Left ventricle myocardium inferior (tissue), 1 donor: ENCODE measurements at places on chromosomes 11 and 22.

DNA sequence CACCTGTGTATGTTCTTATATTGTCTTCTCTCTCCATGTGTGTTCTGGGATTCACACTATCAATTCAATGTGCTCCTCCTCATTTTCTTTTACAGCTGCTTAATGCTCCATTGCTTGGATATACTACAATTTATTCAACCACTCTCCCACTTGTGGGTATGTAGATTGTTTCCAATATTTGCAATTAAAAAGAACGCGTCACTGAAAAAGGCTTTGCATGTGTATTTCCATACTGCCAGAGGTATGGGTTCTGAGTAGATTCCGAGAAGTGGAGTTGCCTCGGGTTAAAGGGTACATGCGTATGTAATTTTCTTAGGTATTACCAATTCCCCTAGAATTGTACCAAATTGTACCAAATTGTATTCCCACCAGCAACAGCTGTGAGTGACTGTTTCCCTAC is 7.0 kb upstream of the CAPN5 start:
- DNase-seq = no peak

- no peak for DNase-seq
Observed at GRCh38 chr11:35143297-35144135, 4.5 kb downstream of the CD44 start.

- DNase-seq = no peak
Observed at GRCh38 chr11:31404614-31405013, 35.0 kb downstream of the DNAJC24 start.

DNA sequence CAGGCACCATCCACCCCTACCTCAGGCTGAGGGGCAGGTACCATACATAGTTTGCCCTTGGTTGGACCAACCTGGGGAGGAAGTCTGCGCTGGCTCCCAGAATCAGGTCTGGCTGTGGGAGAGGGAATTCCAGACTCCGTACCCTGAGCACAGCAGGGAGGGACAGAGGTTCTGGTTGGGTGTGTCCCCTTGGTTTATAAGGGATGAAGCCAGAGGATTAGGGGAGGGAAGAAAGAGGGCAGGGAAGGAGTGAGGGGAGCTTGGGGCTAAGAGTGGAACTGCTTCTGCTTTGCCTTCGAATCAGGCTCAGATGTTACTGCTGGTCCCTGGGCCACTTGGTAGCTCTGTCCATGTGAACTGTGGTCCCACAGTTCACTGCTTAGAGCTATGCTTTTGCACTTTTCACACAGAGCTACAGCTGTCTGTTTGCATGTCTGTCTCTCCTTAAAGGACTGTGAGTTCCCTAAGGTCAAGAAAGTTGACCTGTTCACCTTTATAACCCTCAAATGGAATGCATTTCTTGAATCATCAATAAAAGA is 9.2 kb downstream of the MMP20 start:
- DNase-seq = no peak

DNA sequence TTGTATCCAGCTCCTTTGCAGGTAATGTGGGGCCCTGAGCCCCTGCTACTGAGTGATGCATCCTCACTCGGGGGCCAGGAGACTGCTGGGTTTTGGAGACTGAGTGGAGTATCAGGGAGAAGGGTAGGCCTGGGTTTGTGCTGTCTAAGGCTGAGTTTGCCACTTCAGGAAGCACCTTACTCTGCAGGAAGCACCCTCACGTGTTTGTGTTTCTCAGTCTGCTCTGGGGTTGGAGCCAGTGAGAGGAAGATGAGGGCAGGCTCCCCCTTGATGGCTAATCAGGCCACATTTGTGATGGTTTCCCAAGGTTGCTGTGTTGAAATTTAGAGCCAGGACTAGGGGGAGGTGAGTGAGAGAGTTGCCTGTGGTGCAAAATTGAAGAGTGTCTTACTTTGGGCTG is 13.7 kb upstream of the THY1 start:
- no peak for DNase-seq

DNA sequence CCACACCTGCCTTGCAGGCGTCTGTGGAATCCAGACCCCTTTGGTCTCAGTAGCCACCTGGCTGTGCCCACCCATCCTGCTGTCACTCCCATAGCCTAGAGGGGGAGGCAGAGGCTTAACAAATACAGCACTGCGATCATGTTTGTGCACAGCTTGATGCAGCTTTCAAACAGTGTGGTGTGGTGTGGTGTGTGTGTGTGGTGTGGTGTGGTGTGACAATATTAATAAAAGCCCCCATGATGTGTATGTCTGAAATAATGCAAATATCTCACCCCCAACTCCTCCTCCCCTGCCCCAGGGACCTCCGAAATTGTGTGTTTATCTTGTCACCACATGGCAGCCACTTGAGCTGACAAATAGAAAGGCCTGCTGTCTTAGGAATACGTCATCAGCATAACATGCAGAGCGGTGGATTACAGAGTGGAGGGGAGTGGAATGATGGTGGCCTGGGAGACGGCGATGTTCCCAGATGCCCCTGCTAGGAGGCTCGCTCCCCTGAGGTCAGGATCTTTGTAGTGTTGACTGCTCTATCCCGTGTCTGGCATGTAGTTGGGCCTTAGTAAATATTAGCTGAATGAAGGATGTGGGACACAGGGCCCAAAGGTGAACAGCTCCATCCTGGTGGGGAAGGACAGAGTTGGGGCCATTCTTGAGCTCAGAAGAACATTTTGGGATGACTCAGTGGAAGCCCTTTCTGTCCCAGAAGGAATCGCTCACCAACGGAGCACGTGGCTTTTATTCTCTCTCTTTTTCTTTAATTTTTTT is 2.8 kb downstream of the PDXP start:
- DNase-seq = no peak

DNA sequence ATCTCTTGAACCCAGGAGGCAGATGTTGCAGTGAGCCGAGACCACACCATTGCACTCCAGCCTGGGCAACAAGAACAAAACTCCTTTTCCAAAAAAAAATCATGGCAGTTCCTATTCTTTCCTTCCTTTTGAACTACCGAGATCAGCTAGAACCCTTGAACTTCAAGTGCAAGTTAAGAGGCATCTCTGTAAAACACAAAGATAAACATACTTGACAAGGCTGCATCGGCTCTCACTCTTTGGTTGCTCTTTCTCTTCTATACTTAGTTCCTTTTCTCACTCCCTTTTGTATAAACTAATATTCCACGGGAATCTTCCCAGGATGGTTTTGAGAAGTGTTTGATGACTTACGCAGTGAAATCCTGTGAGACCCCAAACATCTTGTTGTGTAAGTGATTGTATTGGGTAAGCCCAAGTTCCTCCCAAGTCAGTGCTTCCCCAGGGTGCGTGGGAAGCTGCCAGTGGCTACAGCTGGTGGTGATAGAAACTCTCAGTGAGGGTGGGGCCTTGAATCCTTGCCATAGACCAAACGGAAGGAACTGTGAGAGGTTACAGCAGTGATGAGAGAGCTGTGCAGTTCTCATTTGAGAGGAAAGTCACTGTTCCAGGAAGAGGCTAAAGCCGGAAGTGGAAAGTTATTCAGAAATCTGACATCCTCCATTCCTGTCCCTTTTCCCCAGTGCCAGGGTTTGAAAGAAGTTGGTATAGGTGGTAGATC is 24.1 kb upstream of the CDC42EP2 start:
- DNase-seq = peak; percentile 93

GRCh38 chr11:83736684-83737083 is 450.5 kb upstream of the CCDC90B start:
- no peak for DNase-seq

GRCh38 chr11:75531325-75531724 is 5.6 kb upstream of the GDPD5 start:
- no peak for DNase-seq

- DNase-seq = no peak
Observed at GRCh38 chr11:7527029-7527428, 13.2 kb downstream of the PPFIBP2 start.

DNA sequence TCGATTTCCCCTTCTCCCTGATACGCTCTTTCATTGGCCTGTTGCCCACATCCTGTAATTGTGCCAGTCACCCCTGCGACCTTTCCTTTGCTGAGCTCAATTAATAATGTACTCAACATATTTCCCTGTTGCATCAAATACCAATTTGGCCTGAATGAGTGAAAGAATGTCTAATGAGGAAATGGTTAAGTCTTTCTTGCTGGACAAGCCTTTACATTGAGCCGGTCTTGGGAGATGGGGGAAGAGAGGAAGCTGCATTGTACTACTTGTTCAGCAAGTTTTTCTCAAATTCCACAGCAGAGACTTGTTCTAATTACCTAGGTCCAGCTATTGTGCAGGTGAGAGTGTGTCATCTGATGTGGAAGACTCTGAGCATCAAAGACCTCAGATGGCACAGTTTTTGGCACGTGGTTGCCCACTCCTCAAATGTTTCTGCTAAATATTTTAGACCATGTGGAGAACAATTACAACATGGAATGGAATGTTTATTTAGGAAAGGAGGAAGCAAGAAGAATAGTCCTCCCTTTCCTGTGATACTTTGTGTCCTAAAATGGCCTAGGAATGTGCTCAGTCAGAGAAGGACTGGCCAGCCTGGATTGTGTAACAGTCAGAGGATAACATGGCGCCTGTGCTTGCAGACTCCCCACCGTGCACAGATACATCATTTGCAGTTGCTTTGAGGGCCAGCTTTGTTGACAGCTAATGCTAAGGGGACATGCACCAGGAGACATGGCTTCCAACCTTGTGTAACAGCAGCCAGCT is 129.5 kb upstream of the E2F8 start:
- DNase-seq = peak; percentile 45

DNA sequence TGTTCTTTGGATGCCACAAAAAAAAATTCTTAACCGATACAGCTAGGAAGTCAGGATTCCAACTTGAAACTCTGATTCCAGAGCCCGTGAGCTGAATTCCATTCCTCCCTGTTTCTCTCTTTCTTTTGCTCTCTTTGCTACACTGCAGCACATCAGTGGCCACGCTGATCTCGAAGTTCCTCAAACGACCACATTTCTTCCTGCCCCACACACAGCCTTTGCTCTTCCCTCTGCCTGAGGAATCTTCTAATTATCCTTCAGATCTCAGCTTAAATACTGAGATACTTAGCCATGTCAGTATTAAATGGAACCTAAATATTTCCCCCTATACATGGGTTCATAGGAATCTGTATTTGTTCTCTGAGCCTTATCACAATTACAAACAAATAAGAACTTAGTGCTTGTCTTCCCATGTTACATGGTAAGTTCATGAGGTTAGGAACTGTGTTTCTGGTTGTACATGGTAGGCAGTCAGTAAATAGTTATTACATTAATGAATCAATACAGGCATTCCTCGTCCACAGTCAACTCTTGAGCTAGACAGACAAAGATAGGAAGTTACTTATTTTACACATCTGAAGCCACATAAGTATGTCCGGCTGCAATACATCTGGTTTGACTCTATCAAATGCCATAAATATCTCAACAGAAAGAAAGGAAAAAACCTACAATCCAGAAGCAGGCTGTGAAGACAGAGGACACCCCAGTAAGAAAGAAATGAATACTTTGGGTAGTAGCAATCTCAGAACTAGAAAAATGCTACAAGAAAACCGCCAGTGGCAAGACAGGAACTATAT is 86.6 kb downstream of the MAML2 start:
- DNase-seq = no peak

- DNase-seq = no peak
Observed at GRCh38 chr22:22091400-22091878, 108.9 kb upstream of the TOP3B start.
